ENCODE measurements at places on chromosomes 7 and 10.

- DNase-seq = no peak
Measured at GRCh38 chr10:15585303-15585715, 134.4 kb downstream of the ITGA8 start.

GRCh38 chr7:152899548-152900109, 140.1 kb downstream of the ACTR3B start:
- DNase-seq = no peak

GRCh38 chr7:17680026-17680425, 260.3 kb downstream of the SNX13 start:
- DNase-seq = no peak

DNA sequence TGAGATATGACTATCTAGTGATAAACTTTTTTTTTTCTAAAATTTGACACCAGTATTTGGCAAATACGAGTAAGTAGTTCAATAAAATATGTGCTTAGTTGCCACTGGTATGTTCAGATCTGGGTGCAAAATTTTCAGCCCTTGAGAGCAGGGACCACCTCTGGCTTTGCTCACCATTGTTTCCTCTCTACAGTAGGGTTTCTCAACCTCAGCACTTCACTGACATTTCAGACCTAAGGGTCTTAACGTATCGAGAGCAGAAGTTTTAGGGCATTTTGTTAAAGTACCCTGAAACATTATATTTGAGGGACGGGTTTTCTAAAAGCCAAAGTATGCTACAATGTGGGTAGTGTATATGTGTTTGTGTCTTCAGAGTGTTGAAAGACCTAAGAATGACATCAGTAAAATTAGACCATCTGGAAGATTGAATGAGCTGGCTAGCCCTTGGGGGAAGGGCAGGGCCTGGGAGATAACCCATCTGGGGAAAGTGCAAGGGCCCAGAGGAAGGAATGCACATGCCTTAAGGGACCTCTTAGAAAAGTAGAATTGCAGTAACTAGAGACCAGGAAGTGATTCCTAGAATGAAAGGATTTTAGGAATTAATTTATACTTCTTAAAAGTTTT, 11.8 kb downstream of the BZW2 start:
- DNase-seq = no peak

DNA sequence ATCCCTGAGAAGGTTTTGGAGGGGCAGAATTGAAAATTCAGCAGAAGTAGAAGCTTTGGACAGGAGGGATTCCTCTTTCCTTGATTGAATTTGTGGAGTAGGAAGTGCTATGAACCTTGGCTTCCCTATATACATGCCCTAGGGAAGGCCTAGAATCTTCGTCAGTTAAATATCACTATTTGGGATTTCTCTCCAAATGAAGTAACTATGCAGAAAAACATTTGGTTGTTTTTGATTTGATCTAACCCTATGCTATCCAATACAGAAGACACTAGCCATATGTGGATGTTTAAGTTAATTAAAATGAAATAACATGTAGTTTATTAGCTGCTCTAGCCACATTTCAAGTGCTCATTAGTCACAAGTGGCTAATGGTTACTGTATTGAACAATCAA, 15.7 kb downstream of the ANLN start:
- DNase-seq = no peak

DNA sequence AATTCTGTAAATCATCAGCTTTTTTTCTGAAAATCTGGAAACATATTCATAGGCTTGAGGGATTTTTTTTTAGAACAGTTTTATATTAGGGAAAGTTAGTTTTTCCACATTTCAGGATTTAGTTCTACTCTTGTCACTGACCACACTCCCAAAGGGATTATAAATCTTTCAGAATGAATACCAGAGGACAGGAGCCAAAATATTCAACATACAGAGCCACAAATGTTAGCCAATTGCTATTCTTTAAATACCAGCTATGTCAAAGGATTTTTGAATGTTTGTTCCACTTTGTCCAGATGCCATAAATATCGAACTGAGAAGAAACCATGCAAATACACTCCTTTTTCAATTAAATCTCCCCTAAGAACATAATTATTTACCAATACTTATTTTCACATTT, 50.7 kb downstream of the ODAD2 start:
- DNase-seq = no peak

GRCh38 chr7:154627646-154628290, 375.2 kb downstream of the PAXIP1 start:
- no peak for DNase-seq

DNA sequence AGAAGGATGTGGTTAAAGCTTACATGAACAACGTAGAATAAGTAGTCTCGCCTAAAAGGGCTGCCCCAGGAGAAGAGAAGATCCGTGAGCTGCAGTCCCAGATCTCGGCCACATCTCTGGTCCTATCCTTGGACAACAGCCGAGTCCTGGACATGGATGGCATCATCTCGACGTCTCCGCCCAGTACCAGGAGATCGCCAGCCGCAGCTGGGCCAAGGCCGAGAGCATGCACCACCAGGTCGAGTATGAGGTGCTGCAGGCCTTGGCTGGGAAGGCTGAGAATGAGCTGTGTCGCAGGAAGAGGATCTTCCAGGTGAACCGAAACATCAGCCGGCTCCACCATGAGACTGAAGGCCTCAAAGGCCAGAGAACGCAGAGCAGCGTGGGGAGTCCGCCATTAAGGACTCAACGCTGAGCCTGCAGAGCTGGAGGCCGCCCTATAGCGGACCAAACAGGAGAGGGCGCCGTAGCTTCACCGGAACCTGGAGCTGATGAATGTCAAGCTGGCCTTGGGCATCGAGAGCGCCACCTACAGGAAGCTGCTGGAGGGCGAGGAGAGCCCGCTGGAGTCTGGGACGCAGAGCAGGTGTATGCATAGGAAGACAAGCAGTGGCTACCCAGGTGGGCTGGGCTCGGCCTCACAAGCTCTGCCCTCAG, 22.2 kb downstream of the LIPK start:
- no peak for DNase-seq

DNA sequence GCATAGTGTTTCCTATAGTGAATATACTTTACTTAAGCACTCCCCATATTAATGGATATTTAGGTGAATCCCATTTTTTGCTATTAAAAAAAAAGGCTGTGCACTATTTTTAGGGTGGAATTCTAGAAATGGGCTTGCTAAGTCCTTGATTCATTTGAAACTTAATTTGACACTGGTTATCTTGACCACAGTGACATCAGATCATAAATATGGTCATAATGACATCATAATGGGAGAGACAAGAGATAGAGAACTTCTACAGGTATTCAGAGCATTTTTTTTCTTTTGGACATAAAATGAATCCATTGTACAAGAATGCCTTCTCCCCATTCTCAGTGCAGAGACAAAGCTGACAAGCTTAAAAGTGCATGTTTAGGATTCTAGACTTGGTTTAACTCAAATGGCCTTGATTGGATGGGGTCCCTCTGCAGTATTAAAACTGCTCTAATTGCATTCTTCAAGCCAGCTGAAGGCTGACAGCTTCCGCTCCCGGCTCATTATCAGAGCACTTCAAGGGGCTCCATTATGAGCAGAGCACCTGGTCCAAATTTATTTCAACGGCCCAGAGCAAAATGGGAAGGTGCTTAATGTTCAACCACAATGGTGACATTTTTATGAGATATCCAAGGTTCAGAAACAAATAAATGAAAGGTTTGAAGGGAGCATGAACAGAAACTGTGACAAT, 104.8 kb downstream of the JAZF1 start:
- DNase-seq = no peak

GRCh38 chr10:59708816-59709394, 745 bp downstream of the SLC16A9 start:
- no peak for DNase-seq

DNA sequence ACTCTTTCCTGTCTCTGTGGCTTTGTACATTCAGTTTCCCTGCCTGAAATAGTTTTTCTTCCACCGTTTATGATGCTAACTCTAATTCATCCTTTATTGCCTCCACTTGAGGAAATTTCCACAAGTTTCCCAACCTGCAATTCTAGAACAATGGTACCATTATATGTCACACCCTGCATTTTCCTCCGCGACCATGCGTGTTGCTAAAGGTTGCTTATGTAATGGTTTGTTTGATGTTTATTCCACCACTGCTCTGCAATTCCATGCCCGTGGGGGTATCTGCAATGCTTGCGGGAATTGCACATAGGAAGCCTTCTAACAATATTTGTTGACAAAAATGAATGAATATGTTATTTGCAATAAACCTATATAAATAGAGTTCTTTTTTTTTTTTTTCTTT, 69.5 kb upstream of the ST8SIA6 start:
- no peak for DNase-seq

DNA sequence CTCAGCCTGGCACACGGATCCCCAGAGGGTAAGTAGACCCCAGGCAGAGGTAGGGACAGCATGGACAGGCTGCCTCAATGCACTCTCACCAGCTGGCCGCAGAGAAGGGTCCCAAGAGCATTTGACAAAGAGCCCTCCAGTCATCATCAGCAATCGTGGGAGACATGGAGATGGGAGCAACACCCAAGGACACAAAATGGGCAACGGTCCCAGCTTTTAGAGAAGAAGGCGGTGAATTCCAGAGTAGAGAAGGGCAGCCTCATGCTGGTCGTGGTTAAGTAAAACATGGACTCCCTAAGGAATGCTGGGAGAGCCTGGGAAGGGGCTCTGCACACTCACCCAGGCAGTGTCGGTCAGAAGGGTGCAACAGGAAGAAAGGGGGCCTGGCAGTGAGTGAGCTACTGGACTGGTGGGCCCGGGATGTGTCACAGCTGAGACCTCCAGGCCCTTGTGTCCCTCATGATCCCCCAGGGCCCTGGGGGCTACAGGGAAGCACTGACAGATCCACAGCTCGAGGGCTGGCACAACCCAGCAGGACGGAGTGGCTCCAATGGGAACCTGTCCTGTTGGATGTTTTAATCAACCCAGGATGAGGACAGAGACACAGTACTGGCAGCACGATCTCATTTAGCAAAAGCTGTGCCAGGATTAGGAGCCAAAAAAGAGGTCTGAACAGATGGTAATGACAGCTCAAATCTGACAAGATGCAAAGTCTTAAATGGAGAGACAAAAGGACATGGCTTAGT, 147.1 kb downstream of the NEURL1 start:
- no peak for DNase-seq

DNA sequence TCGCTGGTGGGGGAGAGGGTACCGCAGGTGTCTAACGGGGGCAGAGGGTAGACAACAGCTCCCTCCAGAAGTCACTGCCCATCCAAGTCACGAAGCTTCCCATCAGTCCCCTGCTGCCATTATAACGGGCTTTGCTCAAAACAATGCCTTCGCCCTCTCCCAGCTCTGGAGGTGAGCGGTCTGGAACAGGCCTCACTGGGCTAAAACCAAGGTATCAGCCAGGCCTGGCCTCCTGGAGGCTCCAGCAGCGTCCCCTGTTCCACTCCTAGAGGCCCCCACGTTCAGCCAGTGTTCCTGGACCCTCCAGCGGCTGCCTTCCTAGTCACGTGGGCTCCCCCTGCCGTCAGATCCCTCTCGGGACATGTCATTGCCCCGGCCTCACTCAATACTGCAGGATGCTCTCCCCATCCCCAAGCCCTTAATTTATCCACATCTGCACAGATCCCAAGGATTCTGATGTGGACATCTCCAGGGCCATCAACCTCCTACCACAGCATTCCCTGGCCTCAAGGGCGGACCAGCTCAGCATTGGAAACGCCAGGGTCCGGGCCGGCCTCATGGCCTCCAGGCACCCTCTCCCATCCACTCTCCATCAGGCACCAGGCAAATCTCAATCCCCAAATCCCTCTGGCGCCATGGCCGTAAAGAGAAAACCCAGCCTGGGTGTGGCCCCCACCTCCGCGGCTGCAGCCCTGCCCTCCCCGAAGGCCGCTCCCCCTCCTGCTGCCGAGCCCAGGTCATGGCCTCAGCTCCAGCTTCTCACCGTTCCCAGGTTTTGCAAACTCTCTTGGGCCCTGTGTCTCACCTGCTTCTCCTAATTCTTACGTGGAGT, 104.1 kb upstream of the FAM20C start:
- no peak for DNase-seq

DNA sequence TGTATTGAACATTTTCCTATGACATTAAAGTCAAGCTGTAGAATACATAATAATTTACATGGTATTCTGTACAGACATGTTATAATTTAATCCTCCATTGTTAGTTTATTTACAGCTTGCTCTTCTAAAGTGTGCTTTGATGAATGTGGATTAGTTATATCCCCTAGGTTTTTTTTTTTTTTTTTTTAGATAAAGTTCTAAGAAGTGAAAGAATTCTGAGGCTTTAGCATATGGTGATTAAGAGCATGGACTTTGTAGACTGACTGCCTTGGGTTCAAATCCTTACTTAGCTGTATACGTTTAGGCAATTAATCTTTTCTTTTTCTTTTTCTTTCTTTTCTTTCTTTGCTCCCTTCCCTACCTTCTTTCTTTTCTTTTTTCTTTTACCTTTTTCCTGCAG, 44.9 kb downstream of the MKLN1 start:
- no peak for DNase-seq

DNA sequence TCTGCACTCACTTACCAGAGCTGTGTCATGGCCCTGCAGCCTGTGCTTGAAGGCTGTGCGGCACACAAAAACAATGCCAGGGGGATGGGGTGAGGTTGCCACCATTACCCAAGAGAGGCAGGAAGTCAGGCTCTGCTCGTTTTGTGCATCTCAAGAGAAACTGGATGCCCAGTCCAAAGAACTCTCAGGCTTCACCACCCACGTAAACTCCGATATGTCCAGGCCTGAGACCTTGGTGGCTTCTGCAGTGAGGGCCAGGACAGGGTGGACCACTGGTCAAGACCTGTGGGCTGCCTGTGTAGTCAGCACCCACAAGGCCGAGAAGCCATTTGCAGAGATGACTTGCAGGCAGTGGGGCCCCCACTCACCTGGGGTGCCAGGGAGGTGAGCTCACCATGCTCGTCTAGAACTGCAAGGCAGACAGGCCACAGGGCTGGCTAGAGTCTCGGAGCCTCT, 54.7 kb upstream of the EBF3 start:
- no peak for DNase-seq

GRCh38 chr10:99296605-99297004, 32.6 kb upstream of the CNNM1 start:
- DNase-seq = no peak

- DNase-seq = no peak
Measured at GRCh38 chr7:132275416-132276233, 300.6 kb downstream of the PLXNA4 start.

- no peak for DNase-seq
Measured at GRCh38 chr10:21413680-21414079, 111.8 kb downstream of the SKIDA1 start.

- DNase-seq = no peak
Measured at GRCh38 chr10:75011221-75011620, 100.2 kb upstream of the SAMD8 start.

GRCh38 chr10:133484818-133485217, 31.1 kb downstream of the SCART1 start:
- DNase-seq = no peak

- DNase-seq = no peak
Measured at GRCh38 chr7:23380961-23381360, 81.8 kb downstream of the MALSU1 start.

- no peak for DNase-seq
Measured at GRCh38 chr10:130964771-130965170, 346.8 kb downstream of the TCERG1L start.

DNA sequence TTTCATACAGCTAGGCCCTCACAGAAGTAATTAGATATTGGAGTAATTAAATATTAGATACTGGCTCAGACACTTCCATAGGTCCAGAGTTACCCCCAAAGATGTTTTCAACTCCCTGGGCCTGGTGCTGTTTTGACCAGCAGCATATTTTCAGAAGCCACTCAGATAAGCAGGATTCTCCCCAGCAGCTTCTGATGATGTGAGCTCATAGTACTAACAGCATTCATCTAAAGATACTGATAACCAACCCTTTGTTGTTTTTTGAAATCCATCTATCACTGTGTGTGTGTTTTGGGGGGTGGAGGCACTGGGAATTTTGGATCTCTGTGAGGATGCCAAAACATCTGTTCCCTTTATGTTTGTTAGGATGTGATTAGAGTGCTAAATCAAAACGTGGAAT, 52.7 kb downstream of the VPS50 start:
- no peak for DNase-seq

- no peak for DNase-seq
Measured at GRCh38 chr7:36119005-36119706, 33.9 kb upstream of the EEPD1 start.

Measured in stimulated activated CD8-positive, alpha-beta memory T cell treated with anti-CD3 and anti-CD28 coated beads, Interleukin-12 subunit alpha, Interleukin-12 subunit beta, amount 100 ng/mL, for 4 hours (primary cell).